ENCODE measurements at places on chromosomes 5 and 9. TPM values are rescaled to one million over a fixed set of nuclear protein-coding genes. Genes with fewer than 3 reads are reported as not detected.

- DNase-seq: no peak
These were observed 71.4 kb upstream of the CAST start for GRCh38 chr5:96590796-96591195.

DNA sequence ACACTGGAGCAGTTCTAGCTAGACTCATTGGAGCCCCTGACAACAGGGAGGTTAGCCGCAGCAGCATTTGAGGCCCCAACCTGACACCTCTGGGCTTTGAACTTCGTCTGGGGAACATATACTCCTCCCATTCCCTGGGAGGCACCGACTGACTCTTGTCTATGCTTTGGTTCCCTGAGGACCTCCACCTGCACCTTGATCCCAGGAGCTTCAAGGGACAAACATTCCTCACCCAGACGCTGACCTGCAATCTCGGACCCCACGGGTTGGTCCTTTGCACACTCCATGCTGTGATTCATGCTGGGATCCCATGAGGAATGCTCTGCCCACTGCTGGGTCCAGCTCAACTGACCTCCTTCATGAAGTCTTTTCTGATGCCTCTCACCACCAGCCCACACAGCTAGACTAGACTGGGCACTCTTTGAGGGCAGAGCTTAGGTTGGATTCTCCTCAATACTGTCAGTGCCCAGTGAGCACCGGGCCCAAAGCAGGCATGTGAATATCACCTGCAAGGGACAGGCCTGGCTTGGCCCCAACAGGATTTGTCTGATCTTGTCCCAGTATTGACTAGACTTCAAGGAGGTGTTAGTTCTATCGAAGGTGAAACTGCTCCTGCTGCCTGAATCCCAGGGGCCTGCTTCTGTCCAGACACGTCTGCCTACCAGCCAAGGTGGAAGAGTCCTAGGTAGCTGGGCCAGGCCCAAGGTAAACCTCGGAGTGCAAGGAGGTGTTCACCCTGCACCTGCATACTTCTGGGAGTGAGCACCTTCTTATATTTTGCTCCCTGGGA, 51.8 kb upstream of the ZBTB43 start:
- DNase-seq: peak; percentile 91

DNA sequence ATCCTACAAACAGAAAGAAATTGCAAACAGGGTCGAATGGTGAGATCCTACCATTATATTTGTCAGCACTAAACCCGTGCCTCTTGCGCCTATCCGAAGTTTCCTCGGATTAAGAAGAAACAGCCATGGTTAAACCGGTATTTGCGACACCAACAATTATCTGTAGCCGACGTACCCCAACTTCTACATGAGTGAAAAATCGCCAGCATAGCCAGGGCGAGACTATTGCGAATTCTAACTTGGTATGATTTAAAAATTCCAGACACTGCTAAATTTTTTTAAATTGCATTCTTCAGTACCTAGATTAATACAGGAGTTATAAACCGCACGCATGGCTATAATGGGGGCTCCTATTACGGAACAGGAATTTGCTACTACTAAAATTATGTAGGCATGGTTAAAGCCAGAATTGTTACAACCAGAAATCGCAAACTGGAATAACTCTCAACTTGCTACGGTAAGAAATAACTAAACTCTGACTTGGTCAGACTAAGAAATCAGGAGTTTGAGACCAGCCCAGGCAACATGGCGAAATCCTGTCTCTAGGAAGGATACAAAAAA, 25.3 kb upstream of the ANXA2R start:
- DNase-seq: peak; percentile 49

GRCh38 chr9:19127871-19128500, 694 bp upstream of the PLIN2 start:
- no peak for DNase-seq

DNA sequence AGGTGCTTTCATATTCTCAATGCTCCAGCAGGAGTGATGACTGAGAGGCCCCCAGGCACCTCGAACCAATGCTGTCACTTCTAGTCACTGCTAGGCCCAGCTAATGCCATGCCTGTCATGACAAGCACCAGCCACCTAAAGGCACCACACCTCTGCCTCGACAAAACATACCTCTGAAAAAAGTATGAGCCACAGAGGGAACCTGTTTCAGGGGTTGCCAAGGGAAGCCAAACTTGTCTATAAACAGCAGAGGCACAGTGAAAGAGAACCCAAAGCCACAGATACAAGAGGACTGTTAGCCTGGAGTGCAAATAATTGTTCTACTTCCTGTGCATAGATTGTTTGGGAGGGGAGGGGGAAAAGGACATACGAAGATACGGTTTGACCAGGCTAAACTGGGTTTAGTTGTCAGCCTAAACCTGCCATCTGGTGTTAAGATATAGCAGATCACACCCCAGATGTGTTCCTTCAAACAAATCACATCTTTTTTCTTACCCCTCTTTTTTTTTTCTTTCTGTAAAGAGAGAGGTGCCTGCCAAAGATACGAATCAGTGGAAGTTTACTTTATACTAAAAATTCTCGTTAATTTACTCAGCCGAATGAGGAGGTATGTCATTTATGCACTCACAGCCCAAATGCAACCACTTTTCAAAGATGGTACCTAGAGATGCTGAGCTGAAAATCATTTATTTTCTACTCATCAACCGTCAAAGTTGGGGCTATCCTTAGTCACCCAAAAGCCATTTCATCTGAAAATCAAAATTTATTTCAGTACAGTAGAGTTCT, 45.7 kb downstream of the BNC2 start:
- DNase-seq: peak; percentile 88

DNA sequence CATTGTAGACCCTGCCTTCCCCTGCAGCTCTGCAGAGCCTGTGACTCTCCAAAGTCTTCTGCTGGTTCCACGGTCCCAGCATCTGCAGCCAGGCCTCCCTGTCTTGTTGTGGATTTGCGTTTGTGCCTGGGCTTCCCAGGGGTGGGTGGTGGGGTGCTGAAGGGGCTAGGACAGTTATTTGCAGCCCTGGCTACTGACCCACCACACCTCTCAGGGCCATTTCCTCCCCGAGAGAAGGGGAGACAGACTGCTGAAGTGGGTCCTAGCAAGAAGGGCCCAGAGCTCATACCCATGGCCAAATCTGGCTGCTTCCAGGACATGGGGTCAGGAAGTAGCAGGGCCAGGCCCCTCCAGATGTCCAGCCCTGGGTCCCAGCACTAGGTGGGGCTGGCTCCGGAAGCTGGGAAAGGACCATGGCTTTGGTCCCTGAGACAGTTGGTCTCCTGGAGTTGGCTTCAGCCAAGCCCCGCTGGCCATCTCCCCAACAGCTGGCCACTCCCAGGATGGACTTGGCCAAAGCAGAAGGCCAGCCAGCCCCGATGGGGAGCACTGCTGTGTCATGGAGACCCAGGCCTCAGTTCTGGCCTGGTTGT, 26.3 kb downstream of the GSN start:
- DNase-seq: no peak

Gene CERCAM
- 12.4 TPM for total RNA-seq

Gene SH3RF2
- 6.3 TPM for total RNA-seq

Gene FRRS1L
- total RNA-seq: not detected
